ENCODE measurements at places on chromosomes 3 and 15. TPM values are rescaled to one million over a fixed set of nuclear protein-coding genes. Genes with fewer than 3 reads are reported as not detected.

DNA sequence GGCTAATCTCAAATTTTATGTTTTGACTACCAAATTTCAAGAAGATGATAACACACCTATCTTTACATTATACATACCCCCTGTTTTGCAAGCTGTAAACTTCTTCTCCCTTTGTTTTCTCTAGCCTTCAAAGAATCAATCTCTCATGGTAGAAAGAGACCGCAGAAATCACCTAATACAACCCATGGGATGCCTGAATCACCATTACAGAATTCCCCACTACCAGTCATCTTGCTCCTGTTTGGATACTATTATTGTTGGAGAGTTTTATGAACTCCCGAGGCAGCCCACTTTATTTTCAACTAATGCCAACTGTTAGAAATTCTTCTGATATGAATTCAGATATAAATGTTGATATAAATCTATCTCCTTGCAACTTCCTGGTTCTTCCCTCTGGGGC, 110.9 kb downstream of the FRMD5 start:
- H3K27me3 ChIP-seq = peaks cover 7% of the 10 kb centered on the region
- no peak overlapping the region for H3K4me3 ChIP-seq
- H3K27ac ChIP-seq = no peak overlapping the region
- DNase-seq = no peak

The COL6A6 gene
- polyA plus RNA-seq = not detected

The SCAANT1 gene
- polyA plus RNA-seq = not detected

DNA sequence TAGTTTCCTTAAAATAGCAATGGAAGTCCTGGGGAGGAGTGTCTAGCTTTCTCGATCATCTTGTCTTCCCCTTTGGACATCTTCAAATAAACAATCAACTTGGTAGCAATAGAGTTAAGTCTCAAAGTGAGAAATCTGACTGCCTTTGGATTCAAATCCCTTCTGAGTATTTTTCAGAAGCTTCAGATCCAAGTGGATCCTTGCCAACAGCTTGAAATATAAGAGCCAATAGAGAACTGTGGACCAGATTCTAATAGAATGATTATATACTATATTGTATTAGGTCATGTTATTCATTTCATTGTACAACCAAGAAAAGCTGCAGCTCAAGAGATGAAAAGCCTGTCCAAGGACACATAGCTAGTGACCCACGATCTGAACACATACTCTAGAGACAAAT, 60.2 kb downstream of the SYNPR start:
- no peak for DNase-seq
- H3K4me3 ChIP-seq = no peak overlapping the region
- no peak overlapping the region for H3K27ac ChIP-seq

- DNase-seq = no peak
- H3K4me3 ChIP-seq = no peak overlapping the region
- H3K36me3 ChIP-seq = peaks cover 24% of the 10 kb centered on the region
These were observed 36.6 kb downstream of the MRAS start for GRCh38 chr3:138384976-138385375.

All from naive B cell (primary cell).